ENCODE measurements at places on chromosomes 11 and 22.
A peak's percentile ranks its signal among the peaks of the same experiment; 100 is the strongest.

GRCh38 chr11:97110376-97110775 is 720.6 kb downstream of the JRKL start:
- no peak for DNase-seq

GRCh38 chr11:109001585-109001984 is 336.7 kb downstream of the DDX10 start:
- DNase-seq: no peak

- no peak for DNase-seq
Measured at GRCh38 chr11:67600324-67601029, 6.3 kb upstream of the NDUFV1 start.

GRCh38 chr22:26589367-26589844 is 526 bp downstream of the TPST2 start:
- no peak for DNase-seq

DNA sequence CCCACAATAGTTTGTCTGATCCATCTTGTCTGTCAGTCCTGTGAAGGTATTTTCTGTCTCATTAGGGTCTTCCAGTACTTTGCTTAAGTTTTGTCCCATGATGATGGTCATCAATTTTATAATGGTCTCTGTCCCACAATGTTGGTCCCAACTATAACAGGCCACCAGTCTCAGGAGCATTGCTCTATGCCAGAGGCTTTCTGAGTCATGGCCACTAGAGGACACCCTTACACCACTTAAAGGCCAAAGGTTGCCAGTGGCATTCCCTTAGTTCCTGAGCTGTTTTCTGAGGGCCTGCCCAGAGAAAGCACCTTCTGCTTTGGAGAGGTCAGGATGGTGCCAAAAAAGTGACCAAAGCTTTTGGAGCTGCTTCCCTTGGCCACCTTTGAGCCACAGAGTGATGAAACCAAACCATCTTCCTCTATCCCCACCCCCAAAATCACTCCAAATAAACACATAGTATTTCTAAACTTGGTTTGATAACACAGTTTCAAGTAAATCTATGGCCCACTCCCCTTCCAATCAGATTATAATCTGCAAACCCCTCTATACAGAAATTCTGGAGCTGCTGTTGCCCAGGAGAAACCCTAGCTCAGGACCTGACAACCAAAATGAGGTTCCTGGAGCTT is 19.3 kb downstream of the EIF3F start:
- no peak for DNase-seq

DNA sequence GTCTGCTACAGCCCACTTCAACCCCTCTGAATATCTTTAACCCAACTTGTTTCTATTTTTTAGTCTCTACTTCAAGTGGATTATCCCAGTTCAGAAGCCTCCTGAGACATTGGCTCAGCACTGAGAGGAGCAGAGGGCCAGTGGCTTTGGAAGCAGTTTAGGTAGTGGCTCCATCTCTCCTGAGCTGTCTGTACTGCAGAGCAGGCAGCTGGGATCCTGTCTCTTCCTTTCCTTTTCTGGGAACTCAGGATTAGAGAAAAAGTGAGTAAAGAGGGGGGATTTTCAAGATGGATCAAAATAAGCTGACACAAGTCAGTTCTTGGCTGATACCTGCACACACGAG is 512.0 kb downstream of the OPCML start:
- DNase-seq: no peak

GRCh38 chr22:49323751-49324415 is 503.8 kb downstream of the BRD1 start:
- no peak for DNase-seq

GRCh38 chr11:61264795-61265194 is 23.8 kb downstream of the PGA5 start:
- no peak for DNase-seq

- DNase-seq: no peak
Measured at GRCh38 chr22:28892175-28892731, 8.9 kb downstream of the ZNRF3 start.

- DNase-seq: no peak
Measured at GRCh38 chr22:42072606-42073330, 1.3 kb upstream of the PHETA2 start.

DNA sequence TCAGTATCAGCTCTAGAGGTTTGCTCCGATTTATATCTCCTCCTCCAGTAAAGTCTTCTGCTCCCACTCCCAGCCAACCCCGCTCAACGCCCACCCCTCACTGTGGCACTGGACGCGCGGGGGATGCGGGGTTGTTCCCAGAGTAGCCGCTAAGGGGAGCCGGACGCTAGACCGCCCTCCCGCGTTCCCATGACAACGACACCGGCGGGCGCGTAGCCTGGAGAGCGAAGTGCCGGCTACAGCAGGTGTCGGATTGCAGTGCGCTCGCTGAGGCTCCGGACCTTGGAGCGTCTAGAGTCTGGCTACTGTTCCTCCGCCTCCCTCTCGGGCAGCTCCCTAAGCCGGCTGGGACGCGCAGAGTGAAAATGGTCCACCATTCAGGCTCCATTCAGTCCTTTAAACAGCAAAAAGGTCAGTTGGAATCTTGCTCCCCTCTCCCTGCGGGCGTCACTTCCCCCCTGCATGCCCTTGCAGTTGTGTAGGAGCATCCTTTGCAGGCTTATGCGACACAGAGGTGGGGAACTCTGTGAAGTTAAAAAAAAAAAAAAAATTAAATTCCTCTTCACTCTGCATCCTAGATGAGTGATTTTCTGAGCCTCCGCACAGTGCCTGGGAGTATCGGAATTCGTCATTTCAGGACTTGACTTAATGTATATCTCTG is at the start of gene ANO3:
Gene ANO3, plus strand, starts transcription at position 220 of the 661 bp plus-strand sequence. Its CDS starts 146 bp downstream, at position 366.
- peak; percentile 28 for DNase-seq

- DNase-seq: no peak
Measured at GRCh38 chr22:27625769-27626674, 175.5 kb downstream of the MN1 start.

DNA sequence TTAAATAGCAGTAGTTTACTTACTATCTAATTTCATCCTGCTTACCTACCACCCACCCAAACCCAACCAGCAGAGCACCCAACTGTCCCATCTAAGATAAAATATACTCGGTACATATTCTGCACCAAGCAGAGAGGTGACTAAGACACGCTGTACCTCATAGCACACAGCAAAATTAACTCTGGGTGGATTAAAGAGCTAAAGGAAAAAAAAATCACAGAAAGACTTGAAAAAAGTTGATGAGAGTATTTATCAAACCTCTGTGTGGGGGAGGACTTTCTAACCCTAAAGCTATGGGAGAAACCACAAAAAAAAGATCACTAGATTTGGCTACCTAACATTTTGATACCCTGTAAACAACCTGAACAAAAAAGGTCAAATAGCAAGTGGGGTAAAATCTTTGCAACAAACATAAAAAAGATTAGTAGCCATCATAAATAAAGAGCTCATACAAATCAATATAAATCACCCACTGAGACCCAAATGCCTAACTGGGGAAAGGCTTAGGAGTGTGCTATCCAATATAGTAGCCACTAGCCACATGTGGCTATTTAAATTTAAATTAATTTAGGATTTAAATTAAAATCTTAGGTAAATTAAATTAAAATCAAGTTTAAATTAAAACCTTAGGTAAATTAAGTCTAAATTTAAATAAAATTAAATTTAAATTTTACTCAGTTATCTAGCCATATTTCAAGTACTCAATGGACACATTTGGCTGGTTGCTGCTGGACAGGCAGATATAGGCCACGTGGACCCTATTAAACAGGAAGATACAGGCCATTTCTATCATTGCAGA is 25.6 kb upstream of the CD5 start:
- DNase-seq: no peak

DNA sequence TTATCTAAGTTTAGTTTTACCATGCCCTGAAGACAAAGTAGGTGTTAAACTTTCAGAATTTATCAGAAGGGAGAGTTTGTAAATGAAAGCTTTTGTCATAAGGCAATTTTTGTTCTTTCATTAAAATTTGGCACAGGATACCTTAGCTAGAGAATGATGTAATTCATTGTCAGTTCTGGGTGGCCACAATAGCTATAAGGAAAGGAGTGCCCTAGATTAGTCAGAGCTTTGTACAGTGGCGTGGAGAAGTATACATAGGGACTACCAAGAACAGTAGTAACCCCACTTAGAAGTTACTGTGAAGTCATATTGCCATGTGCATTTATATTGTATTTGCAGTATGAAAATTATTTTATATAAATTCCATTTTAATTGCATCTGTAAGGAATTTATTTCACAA is 126.3 kb upstream of the CARD18 start:
- DNase-seq: no peak

GRCh38 chr22:35891442-35891841 is 137.2 kb downstream of the RBFOX2 start:
- DNase-seq: no peak

- DNase-seq: no peak
Measured at GRCh38 chr22:44211256-44211945, 30.7 kb downstream of the PARVG start.

DNA sequence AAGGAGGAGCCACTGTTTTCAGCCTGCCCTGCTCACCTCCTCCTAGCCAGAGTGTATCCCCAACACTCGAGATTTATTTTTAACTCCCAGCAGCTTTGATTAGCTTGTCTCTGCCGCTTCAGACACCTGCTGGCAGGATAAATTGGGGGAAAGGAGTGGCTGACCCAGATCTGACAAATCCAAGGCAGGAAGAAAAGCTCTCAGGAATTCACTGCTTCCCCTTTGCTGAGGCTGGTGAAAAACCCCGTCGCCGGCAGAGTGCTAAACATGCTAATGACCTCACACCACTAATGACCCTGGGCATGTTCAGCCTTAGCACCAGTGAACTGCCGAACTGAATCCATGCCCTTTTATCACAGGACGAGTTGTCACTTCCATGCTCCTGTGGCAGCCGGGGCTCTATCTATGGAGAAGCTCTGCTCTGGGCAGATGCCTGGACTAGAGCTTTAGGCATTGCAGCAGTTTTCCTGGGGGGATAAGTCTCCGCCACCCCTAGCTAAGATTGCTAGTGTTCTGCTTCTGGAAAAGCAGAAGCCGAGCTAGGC is 52.2 kb downstream of the FEZ1 start:
- DNase-seq: no peak

DNA sequence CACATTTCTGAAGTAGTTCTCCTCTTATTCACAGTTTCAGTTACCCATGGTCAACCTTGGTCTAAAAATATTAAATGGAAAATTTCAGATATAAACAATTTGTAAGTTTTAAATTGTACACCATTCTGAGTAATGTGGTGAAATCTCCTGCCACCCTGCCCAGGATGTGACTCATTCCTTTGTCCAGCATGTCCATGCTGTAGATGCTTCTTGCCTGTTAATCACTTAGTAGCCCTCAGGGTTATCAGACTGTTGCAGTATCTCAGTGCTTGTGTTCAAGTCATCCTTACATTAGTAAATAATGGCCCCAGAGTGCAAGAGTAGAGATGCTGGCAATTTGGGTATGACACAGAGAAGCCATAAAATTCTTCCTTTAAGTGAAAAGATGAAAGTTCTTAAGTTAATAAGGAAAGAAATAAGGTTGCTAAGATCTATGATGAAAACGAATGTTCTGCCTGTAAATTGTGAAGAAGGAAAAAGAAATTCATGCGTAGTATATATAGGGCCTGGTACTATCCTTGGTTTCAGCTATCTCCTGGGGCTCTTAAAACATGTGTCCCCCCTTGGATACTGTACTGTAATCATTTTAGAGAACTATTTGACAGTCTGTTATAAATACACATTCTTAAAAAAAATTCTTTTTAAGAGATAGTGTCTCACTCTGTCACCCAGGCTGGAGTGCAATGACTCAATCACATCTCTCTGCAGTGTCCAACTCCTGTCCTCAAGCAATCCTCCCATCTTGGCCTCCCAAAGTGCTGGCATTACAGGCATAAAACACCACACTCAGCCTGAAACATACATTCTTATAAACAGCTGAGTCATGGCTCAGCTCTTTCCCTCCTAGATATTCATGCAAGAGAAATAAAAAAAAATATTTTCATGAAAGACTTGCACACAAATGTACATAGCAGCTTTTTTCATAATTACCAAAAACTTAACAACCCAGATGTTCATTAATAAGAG is 31.3 kb downstream of the MTNR1B start:
- DNase-seq: no peak

DNA sequence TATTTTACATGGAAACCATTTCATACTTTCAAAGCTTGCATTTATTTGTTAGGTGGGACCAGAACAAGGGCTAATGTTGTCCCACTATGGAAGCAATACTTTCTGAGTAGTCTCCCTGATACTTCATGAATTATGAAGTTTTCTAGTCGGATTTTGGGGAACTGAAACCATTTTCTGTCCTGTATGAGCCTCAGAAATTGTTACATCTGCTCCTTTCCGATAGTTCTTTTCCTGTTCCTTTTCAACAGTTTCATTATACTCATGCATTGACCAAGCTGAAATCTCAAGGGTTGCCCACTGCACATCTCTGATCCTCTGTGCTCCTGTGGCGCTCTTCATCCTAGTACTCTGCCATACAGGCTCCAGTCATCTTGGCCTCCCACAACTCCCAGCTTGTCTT is 31.5 kb upstream of the GLYATL1 start:
- DNase-seq: no peak

DNA sequence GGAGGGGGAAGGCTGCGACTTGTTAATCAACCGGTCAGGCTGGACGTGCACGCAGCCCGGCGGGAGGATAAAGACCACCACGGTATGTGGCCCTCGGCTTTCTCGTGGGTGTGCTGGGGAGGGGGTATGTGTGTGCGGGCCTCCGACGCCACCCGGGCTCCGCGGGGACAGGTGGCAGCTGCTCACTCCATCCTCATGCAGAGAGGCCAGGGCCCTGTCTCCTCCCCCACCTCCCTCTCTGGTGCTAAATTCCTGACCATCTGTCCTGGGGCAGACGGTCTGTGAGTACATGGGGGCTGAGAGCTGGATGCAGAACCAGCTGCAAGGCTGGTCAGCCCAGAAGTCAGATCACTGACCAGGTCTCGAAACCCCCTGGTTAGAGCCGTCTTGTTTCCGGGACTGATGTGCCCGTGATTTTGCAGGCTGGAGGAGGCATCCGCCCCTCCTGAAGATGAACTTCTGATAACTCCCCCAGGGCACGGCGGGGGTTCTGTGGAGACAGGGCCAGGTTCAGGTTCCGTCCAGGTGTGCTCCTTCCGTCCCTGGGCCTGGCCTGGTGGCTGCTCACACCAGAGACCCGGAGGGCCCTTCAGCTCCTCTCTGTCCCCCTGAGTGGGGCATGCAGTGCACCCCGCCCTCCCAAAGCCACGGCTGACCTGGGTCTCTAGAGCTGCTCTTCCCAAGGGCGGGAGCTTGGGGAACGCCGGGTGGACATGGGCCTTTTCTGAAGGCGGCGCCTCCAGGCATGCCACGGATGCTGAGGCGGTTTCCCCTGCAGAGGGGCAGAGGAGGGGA is 1119.7 kb downstream of the BRD1 start:
- no peak for DNase-seq

DNA sequence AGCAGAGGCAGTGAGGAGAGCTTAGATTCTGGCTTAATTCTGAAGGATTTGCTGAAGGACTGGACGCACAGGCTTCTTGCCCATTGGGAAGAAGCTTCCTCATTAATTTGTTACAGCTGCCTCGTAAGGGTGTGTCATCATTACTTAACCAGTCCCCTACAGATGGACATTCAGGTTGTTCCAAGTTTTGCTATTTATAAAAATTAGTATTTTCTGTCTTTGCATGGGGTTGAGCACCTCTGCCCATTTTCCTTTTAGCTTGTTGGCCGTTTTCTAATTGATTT is 38.1 kb downstream of the CAPN1 start:
- no peak for DNase-seq
